ENCODE measurements at places on chromosomes 11 and 22.
A peak's percentile ranks its signal among the peaks of the same experiment; 100 is the strongest.

DNA sequence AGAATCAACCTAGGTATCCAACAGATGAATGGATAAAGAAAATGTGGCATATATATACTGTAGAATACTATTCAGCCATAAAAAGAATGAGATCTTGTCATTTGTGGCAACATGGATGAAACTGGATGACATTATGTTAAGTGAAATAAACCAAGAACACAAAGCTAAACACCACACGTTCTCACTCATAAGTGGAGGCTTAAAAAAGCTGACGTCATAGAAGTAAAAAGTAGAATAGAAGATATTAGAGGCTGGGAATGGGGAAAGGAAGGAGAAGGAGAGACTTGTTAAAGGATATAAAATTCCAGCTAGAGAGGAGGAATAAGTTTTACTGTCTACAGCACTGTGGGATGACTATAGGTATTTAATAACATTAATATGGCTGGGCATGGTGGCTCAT lies 12.9 kb downstream of the EXPH5 start:
- DNase-seq: no peak

GRCh38 chr22:42655693-42656092 lies 6.5 kb upstream of the CYB5R3 start:
- no peak for DNase-seq

- DNase-seq: peak; percentile 14
Observed at GRCh38 chr11:108009497-108010370, 1.0 kb downstream of the CUL5 start.

GRCh38 chr22:31625661-31626426 lies 36.2 kb downstream of the PISD start:
- no peak for DNase-seq

DNA sequence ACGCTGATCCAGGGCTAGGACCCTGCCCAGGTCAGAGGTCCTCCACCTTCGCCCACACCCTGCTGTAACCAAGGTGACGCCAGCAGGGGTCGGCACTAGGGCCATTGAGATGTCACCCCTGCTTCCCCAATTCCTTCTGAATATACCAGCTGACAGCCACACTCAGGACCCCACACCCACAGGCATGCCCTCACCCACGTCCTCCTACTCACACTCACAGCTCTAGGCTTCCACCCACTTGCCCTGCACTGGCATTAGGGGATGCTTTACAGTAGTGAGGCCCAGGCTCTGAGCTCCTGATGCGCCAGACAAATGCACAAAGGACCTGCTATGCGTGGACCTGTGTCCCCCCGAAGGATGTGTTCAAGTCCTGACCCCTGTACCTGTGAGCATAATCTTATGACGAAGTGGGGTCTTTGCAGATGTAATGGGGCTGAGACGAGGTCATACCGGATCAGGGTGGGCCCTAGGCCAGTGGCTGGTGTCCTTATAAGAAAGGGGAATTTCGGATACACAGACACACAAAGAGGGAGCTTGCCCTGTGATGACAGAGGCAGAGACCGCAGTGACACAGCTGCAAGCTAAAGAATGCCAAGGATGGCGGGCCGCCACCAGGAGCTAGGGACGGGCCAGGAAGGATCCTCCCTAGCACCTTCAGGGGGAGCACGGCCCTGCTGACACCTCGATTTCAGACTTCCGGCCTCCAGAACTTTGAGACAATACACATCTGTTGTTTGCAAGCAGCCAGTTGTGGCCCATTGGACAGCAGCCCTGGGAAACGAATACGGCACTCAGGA lies 11.2 kb downstream of the WNT11 start:
- DNase-seq: no peak

- DNase-seq: no peak
Observed at GRCh38 chr11:2661173-2662023, 38.4 kb downstream of the KCNQ1OT1 start.

DNA sequence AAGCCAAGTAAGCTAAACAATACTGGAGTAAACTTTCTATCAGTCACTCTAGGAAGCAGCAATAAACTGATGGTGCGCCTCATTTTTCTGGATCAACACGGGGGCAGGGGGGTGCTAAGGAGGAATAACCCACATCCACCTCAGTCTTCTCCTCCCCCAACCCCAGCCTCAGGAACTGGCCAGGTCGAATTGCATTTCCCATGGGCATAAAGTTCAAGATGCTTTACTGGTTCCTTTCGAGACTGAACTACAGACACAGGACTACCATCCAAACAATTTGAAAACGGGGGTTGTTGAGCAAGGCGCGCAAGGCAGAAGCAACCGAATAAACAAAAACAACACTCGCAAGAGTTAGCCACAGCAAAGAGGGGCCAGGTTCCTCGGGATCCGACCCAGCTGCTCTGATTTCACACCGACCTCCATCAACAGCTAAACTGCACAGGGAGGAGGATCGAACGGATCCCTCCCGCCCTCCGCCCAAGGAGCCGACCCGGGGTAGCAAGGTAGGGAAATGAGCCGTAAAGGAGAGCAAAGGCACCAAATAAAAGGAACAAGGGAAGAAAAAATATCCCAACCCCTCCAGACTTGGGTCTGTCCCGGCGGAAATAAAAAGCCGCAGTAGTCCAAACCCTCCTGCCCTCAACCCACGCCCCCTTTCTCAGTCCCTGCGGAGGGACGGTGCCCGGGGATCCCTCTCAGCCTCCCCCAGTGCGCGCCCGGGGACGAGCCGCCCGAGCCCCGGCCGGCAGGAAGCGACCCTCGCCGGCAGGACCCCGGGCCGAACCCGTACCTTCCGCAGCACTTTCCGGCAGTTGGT lies 801 bp downstream of the SESN3 start:
- no peak for DNase-seq

GRCh38 chr11:79054636-79055035 lies 386.2 kb downstream of the TENM4 start:
- DNase-seq: peak; percentile 31

- DNase-seq: no peak
Observed at GRCh38 chr11:115644856-115645255, 140.6 kb upstream of the CADM1 start.

DNA sequence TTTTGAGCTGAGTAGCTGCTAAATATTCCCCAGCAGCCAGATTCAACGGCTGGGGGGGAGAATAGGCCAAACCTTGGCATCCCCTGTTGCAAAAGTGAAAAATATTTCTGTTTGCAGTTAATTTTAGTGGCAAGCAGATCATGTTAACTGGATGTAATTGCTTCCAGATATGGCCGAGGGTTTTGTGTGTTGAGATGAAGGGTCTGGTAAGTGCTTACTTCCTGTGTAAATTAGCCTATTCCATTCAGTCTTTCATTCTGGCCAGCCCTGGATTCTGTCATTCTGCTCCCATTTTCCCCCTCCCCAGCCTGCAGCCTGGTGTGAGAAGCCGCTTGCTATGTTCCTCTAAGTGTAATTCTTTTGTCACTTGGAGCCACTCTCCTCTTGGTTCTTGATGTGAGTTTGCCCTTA lies 17.4 kb downstream of the ZBTB16 start:
- no peak for DNase-seq

DNA sequence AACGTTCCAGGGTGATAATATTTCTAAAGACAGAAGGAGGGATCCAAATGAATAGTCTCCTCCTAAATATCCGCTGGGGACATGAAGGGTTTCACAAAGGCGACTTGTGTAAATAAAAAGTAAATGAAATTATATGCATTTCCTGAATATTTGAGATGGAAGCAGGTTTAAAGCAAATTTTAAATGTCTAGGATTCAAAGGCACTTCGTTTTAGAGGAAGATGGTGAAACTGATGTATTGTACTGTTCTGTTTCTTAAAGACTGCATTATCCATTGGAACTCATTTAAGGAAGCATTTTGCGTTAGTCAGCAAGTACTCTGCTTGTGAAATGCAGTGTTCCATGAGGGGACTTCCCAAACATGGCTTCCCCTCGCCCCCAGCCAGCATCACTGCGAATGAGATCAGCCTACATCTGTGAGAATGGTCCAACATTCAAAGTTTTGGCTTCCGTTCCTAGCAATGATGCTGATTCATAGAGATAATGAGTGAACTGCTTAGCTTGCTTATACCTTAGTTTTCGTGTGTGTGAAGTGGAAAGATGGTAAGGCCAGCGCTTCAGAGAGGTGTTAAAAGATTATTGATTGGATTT lies 1.5 kb downstream of the RAB39A start:
- no peak for DNase-seq

DNA sequence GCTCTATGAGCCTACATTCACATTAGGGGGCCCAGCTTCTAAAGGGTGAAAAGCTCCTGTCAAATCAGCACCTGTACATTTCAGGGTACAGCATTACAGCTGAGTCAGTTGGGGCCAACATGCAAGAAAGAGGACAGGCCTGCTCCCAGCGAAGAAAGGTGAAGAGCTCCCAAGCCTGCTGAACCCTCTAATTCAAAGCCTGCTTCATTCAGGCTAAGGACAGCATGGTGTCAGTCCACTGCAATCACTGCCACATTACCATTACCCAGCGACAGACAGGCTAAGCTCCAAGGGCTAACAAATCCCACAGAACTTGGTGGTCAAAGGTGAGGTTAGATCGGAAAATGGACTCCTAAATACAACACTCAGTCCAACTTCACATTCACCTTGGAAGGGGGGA lies 65.4 kb upstream of the CHRM4 start:
- no peak for DNase-seq

DNA sequence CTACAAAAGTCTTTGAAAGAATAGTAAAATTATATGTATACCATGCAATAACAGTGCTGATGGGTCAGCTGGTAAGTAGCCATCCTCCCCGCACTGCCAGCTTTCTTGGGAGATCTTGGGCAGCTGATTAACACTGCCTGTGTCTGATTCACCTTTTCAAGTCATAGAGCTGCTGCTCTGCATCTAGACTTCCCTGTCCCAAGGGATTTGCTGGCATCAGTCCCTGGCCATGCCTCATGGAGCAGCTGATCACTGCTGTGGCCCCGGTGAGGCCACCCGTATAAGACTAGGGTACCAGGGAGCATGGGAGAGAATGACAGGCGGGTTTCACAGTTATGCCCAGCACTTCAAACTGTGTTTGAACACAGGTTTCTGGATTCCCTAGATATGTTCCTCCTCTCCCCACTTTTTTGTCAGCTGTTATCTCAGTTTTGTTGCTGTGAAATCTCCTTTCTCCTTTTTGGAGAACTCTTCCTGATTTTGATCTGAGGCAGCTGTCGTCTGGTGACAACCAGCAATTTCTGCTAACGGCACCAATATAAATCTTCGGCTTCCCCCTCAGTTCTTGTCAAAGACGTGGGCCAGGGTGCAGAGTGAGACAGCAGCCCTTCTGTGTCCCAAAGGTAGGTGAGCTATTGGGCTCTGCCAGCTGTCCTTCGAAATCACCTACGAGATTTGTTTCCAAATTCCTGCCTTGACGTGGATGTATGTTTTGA lies 438.9 kb downstream of the NTM start:
- DNase-seq: no peak

DNA sequence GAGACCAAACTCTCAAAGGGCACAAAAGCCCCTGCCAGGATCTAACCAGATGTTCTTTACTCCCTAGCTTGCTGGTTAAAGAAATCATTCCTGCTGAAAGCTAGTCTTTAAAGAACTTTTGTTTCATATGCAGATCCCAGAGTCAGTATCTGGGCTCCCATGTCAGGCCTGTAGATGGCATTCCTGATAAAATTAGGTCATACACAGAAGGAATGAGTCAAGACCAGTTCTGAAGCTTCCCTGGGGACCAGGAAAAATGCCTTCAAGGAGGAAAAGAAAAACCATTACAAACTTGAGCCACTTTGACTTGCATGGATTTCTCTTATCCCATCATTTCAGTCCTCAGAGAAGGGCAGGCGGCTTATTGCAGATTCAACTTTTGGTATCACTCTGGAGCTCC lies 5.9 kb downstream of the DBX1 start:
- DNase-seq: peak; percentile 58

DNA sequence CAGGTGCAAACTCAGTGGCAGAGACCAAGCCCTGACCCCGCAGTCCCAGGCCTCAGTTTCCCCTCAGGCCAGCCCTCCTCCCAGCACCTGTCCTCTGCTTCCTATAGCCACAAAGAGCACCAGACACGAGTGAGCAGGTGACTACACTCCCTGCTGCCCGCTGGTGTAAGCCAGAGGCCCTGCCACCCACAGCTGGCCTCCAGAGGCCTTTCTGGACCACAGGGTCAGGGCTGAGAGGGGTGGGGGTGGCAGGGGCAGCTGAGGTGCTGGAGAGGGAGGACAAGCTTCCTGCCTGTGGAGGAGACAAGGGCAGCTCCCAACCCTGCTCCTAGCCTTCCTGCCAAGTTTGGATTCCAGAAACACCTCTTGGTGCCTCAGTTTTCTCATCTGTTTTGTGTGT lies 31.3 kb upstream of the WNT7B start:
- peak; percentile 45 for DNase-seq

- no peak for DNase-seq
Observed at GRCh38 chr11:73652856-73653559, 6.6 kb downstream of the PLEKHB1 start.

- DNase-seq: no peak
Observed at GRCh38 chr11:44946263-44946662, 4.4 kb downstream of the TP53I11 start.

- DNase-seq: no peak
Observed at GRCh38 chr11:45852712-45853101, 5.4 kb downstream of the CRY2 start.

DNA sequence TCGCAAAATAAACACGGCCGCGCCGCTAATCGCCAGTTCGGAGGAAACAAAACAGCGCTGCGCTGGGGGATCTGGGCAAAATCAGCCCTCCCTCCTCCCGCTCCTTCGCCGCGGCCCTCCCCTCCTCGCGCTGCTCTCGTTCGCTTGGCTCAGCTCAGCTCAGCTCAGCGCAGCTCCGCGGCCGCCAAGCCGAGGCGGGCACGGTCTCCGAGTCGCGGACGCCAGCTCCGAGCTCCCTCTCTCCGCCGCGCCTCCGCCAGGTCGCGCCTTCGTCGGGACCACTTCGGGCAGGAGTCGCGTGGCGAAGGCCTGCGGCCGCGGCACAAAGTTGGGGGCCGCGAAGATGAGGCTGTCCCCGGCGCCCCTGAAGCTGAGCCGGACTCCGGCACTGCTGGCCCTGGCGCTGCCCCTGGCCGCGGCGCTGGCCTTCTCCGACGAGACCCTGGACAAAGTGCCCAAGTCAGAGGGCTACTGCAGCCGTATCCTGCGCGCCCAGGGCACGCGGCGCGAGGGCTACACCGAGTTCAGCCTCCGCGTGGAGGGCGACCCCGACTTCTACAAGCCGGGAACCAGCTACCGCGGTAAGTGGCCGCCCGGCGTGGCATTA lies at the start of gene SPON1:
SPON1 (plus strand) TSS at position 162 of the 607 bp plus-strand sequence; CDS start at position 344, 182 bp downstream.
- DNase-seq: no peak

- DNase-seq: no peak
Observed at GRCh38 chr22:39301926-39302325, 17.5 kb downstream of the RPL3 start.
